ENCODE measurements at places on chromosomes 11 and 22.

DNA sequence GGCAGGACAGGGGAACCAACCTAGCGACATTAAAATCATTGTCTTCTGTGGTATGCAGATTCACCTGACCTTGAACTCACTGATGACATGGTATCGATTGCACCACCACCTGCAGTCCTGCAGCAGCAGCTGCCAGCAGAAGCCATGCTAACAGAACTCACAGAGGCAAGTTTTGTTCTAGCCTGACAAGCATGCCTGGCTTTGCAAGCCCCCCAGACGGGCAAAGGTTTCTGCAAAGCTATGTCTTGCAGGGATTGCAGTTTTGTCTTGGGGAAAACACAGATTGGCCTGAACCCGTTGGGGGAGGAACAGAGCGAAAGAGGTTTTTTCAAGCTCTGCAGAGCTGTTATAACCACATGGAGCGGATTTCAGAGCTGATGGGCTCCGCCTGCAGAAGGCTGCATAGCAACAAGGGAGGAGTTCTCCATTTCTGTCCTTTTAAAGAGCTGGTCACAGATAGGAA is 221.0 kb downstream of the HIPK3 start:
- no peak for DNase-seq

DNA sequence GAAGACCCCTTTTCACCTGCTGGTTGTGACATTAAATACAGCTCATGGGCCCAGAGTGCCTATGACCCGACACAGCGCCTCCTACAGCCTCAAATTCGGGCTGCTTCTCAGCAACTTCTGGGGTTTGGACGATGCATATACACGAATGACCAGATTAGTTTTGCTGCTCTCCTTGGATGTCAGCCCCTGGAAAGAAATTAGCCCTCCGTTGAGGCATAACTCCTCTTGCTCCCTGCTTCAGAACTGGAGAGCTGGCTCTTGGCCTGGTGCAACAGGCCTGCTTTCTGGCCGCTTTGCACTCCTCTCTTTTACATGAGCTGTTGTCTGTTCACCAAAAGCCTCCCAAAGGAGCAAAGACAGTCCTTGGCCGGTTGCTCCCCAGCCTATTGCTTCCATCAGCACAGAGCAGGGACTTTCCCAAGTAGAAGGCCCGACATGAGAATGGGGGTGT is 3.3 kb downstream of the TECTA start:
- DNase-seq: no peak

DNA sequence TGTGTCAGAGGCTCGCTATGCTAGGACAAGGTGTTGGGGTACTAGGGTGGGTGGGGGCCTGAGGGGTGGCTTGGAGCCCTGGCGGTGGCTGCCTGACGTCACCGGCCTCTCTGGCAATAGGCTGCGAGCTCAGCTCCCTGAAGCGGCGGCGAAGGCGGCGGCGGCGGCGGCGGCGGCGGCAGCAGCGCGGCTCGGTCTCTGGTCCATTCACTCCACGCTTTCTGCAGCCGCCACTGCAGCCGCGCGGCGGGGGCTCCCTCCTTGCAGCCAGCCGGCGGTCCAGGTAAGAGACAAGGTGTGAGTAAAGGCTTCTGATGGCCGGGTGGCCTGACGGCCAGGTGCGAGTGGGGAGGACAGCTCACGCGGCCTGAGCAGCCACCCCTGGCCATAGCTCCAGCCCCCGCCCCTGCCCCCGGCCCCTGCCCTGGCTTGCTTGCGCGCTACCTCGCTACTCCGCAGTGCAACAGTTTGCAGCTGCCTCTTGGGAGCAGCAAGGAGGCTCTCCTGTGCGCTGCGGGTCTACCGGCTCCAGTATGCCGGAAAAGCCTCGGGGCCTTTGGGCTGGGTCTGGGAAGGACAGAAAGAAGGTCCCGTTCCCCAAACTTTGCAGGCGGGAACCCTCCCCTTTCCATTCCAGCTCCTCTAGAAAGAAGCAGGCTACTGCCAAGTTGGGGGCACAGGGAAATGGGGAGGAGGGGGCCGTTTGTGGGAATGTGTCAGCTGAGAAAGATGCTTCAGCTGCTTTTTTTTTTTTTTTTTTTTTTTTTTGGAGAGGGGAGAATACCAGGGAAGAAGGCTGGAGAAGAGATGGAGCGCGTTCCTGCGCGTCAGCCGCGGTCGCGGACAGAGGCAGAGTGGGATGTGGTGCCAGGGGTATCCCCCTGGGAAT is at the start of gene C11orf87:
C11orf87 (plus strand) TSS at position 210 of the 889 bp plus-strand sequence. CDS start 1,444 bp downstream, outside the sequence.
- DNase-seq: no peak

DNA sequence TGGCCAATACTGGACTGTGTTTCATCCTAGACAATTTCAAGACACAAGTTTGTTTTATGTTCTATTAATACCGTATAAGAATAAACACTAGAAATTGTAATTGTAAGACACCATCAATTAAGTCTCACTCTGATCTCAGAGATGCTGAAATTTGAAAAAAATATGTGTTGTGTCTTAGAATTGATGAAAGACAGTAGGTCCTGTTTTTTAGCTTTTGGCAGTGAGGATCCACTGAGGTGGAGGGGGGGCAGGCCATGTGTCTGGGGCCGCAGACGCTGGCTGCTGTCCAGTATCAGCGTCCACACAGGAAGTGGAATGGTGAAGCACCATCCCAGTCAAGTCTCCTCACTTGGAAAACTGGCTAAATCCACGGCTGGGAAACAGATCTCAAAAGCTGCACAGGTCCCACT is 22.5 kb upstream of the ALG8 start:
- no peak for DNase-seq

- DNase-seq: no peak
Measured at GRCh38 chr11:70315716-70316115, 45.2 kb downstream of the PPFIA1 start.

GRCh38 chr11:3615998-3616397 is 25.8 kb downstream of the ART5 start:
- DNase-seq: no peak

DNA sequence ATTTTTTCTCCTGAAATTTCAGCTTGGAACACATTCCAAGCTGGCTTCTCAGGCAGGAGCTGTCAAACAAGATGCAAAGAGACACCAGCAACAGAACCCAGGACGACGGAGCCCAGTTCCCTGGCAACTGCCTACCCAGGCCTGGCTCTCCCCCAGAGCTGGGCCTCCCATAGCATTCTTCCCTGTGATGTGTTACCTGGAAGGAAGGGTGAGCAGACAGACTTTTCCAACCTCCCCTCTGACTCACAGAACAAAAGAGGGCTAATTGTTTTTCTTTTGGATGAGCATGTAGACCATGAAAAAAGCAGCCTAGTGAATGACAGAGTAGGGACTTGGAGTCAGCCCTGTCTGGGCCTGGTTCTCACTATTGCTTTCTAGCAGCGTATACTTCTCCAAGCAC is 55.3 kb upstream of the BMAL1 start:
- DNase-seq: no peak

- no peak for DNase-seq
Measured at GRCh38 chr22:38415561-38416321, 39.3 kb downstream of the KCNJ4 start.

GRCh38 chr11:59777104-59777503 is 21.9 kb downstream of the STX3 start:
- DNase-seq: no peak

GRCh38 chr11:68669301-68670090 is 14.8 kb upstream of the GAL start:
- no peak for DNase-seq

DNA sequence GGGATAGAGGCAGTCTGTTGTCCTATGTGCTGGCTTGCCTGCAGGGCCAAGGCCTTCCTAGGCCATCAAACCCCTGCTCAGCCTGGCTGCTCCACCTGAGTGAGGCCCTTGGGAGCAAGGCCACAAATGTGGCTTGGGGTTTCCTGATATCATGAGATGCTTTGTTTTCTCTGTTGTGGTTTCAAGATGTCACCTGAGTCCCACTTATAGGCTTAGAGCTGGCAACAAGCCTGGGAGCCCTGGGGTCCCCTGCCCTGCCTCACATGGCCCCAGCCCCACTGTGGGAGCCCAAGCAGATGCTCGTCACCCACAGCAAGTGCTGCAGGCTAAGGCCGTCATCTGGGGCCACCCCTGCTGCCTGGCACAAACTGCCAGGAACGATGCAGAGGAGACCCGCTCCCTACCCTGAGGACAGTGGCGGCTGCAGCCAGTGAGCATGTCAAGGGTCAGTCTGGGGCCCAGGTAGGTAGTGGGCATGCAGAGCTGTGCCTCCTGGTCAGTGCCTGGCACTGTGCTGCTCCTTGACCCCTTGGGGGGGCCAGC is 75.4 kb upstream of the KCNQ1OT1 start:
- DNase-seq: no peak

DNA sequence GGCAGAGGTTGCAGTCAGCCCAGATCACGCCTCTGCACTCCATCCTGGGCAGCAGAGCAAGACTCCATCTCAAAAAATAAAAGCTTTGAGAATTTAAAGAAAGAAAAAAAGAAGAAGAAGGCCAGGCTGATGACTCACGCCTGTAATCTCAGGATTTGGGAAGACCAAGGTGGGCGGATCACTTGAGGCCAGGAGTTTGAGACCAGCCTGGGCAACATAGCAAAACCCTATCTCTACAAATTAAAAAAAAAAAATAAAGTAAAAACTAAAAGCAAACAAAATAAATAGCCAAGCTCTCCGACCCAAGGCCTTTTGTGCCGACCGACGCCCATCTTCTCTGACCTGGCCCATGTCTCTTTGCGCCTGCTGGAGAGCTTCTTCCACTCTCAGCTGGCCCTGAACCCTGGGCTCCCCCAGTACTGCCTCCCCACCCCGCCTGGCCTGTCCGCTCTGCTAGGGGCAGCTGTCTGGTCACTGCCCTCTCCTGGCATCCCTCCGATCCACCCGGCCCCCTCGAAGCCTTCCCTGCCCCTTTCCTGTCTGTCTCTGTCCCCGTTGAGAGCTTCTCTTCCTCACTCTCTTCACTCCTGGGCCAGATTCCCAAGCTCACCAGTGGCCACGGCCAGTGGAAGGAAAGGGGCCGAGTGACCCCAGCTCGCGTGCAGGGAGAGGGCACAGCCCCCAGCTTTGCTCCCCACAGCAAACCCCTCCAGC is 4.8 kb upstream of the LSP1 start:
- DNase-seq: no peak

DNA sequence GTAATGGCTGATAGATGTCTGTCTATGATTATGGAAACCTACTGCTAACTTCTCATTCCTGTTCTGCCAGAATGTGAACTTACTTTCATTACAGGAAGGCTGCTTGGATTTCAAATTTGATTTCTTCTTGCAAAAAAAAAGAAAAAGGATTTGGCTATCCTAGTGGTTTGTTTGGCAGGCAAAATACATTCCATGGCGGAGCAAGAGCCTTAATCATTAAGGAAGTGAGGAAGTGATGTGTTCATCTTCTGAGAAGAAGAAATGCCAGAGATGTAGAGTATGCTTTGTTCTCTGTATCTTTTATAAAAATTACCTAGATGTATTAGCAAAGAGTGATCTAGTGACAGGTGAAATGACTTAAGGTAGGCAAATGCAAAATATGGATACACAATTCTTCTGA is 356.3 kb downstream of the SOX6 start:
- no peak for DNase-seq

- no peak for DNase-seq
Measured at GRCh38 chr22:45318558-45319323, 9.0 kb downstream of the FAM118A start.

- no peak for DNase-seq
Measured at GRCh38 chr11:64546600-64546999, 44.4 kb upstream of the SLC22A12 start.

GRCh38 chr22:44125421-44125820 is 55.3 kb upstream of the PARVG start:
- no peak for DNase-seq

DNA sequence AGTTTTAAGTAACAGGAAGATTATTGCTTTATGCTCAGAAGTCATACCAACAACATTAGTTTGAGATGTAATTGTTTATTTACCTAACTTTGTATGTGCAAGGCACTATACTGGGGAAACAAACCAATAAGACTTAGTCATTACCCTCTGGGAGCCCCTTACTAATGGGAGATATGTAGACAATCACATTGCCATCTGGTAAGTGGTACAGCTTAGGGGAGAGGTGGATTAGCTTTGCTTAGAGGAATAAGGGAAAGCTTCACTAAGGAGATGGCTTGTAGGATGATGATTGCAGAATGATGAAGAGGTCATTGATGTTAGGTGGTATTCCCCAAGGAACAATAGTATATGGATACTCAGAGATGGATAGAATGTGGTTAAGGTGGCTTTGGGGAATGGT is 17.5 kb downstream of the EMSY start:
- DNase-seq: no peak

DNA sequence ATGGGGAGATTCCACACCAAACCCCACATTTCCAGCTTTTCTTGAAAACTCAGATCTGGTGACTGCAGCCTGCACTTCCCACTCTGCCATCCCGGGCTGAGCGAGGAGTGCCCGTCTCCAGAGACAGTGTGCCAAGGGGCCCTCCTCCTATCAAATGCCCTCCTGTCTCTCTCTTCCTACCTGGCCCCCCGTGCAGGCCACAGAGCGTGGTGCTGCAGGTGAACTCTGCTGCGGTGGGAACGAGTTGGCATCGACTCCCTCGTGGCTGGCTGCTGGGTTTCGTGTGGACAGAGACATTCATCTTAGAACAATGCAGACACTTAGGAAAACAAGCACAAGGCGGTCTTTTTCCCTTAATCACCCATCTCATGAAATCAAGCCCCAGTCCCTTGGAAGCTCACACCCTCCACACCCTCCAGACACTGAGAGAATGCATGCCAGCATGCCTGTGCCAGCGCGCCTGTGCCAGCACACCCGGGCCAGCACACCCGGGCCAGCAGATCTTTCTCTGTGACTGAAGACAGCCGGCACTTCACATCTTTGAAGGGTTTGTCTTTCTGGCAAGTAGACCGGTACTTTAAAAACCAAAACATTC is 65.0 kb downstream of the PARVB start:
- DNase-seq: no peak

DNA sequence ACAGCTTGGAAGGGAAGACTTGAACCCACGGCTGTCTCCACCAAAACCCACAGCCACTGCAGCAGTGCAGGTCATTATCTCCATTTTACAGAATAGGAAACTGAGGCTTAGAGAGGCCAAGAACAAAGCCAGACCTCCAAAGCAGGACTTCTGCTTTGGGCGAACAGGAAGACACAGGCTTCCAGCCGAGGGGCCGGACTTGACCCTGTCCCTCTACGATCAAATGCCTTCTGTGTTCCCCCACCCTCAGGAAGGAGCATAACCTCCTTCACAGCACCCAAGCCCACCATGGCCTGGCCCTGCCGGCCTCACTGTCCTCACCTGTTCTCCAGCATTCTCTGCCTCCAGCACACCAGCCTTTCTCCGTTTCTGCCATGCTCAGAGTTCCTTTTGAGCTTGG is 15.8 kb downstream of the IGLL1 start:
- no peak for DNase-seq
